ENCODE measurements at places on chromosomes 12 and 14.

GRCh38 chr12:77888611-77889010 is 57.9 kb downstream of the NAV3 start:
- no peak for DNase-seq

- no peak for DNase-seq
Measured at GRCh38 chr14:90607141-90607540, 209.1 kb downstream of the TTC7B start.

DNA sequence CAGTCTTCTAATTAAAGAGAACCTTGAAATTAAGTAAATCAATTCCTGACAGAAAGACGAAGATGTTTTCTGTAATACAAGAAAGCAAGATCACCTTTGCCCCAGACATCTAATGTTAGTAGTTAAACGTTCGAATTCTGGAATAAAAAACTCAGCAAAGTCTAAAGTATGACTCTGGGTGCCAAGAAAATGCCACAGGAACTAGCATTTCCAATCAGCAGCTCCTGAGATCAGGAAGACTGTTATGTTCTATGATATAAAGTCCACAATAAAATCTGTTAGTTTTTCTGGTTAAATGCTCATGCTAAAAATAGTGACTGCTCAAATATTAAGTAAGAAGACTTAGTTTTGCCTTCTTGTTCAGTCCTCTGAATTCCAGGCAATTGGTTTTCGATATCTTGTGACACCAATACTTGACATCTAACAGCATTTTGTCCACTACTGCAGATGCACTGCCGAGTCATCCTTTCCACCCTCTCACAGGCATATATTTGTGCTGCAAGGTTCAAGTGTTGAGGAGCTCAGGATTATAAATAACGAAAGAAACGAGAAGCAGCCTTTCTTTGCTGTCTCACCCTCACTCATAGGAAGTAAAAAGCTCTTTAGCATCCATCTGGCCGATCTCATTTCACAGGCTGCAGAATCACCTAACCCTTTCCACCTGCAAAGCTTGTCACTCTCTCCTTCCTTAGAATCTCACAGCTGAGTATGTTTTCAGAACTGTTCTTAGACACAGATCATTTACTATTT is 32.0 kb downstream of the SSH1 start:
- DNase-seq: no peak

DNA sequence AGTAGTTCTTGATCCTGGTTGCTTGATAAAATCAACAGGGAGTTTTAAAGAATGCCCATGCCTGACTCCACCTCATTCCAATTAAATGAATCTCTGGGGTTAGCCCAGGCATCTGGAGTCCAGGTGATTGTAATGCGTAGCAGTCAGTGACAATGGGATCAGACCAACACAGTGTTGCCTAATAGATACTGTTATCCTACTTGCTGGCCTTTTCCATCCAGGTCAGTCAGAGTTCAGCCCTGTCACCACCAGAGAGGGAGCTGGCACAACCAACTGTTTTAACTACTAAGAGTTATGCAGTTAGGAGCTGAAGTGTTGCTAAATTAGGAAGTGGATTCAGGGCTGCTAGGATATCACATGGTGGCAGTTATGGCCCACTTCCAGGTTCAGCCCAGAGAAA is 107.1 kb downstream of the GPR135 start:
- DNase-seq: no peak

DNA sequence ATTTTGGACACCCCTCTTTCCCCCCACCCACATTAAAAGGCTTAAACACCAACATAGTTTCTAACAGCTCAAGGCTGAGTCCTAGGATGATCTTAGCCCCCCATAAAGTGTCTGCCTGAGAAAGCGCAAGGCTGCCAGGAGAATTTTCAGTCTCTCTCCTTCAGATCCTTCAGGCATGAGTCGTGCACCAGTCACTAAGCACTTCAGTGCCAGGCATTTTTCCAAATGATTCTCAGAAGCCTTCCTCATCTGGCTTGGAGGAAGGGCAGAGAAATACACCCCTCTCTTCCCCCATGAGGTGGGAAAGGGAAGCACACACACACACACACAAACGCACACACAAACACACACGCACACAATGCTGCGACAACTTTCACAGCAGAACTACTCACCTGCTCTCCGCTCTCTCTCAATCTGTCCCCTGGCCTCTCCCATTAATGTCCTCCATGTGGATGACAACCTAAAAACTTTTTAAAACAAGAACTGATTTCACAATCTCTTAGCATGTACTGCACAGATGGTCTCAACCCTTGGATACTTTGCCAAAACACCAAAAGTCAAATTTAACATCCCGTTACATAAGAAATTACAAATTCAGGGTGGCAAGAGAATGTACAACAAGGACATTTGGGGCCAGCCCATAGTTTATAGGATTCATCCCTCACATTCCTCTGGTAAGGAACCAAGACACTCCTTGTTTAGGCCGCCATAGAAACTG is 49.8 kb downstream of the CKAP4 start:
- no peak for DNase-seq

DNA sequence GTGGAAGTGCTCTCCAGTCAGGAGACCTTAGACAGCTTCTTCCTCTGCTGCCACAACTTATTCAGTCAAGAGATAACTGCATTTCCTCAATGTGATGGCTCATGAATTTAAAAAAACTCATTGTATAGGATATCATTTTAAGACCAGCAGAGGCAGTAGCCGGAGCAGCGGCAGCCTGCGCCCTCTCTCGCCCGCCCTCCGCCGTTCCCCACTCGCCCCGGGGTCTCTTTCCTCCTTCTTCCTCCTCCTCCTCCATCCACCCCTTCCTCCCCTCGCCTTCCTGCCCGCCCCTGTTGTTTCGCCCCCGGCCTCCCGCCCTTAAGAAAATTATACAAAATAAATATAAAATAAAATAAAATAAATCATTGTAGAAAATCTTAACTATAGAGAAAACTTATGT is 687.6 kb downstream of the FLRT2 start:
- DNase-seq: no peak

DNA sequence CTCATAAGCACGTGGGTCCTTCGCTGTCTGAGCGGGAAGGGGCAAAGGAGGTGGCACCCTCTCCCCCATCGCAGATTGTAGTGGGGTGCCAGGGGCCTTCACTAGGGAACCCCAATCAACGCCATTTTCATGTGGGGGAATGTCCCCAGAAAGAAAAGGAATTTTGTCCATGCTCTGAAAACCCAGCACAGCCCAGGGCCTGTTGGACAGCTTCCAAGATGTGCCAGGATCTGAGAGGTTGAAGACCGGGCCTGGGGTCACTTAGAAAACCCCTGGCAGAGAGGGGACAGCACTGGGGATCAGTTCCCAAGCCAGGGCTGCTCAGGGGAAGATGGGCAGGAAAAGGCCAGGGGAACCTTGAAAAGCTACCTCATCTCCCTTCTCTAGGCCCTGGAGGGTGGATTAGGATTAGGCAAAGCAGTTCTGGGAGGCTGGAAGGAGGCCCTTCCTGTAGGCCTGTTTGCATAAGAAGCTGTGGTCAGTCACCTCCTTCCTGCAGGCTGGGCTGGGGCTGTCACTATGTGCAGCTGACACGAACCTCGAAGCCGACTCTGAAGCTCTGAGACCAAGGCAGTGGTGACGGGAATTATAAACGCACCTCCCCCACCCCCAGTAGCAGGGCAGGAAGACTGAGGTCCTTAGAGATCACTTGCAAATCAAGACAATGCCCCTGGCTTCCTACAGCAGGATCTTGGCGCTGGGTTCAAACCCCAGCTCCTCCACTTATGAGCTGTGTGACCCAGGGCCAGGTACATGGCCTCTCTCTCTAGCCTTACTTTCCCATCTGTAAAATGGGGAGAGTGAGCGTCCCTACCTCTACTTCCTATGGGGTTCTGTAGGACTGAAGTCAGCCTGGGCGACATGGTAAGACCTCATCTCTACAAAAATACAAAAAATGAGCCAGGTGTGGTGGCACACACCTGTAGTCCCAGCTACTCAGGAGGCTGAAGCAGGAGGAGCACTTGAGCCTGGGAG is 29.0 kb downstream of the TESC start:
- DNase-seq: no peak

DNA sequence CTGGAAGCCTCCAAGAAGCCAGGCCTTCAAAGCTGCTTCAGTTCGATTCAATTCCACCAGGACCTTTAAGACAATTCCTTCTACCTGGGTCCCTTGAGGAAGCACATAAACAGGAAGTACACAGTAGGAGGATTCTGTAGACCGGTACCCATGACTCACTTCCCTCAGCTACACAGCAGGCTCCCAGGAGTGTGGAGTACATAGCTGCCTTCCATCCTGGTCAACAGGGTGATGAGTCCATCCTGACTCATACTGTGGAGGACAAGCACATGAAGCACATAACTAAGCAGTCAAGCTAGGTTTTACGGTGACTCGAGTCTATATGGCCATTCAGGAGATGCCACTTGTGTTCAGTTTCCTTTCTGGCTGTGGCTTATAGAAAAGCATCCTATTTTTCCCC is 197.6 kb upstream of the RBM19 start:
- DNase-seq: no peak

Measured in CD4-positive, alpha-beta T cell treated with Interleukin-17A for 1 hour (primary cell).